ENCODE measurements at places on chromosomes 7 and 10.

DNA sequence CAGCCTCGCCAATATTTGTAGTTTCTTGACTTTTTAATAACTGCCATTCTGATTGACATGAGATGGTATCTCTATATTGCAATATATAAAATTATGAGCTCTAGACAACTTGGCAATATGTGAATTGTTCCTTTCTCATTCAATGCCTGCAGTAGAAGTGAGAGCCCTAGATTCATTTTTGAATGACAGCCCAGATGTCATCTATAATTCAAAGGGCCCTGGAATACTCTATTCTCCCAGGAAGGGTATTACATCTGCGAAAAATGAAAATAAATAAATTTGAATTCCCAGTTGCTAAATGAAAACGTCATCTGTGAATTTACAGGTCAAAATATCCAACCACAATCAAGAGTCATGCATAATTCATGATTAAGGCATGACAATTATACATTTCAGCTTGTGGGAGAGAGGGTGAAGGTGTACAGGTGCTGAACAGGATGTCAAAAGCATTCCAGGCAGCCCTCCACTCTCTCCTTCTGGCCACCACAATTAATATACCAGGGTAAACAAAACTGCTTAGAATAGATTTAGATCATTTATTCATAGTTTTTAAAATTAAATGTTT lies 1147.3 kb downstream of the XPNPEP1 start:
- peaks cover 13% of the 10 kb centered on the region for H3K4me1 ChIP-seq
- H3K36me3 ChIP-seq = no peaks in the 10 kb centered on the region
- H3K27ac ChIP-seq = no peak overlapping the region
- DNase-seq = no peak
- no peak overlapping the region for H3K4me3 ChIP-seq

DNA sequence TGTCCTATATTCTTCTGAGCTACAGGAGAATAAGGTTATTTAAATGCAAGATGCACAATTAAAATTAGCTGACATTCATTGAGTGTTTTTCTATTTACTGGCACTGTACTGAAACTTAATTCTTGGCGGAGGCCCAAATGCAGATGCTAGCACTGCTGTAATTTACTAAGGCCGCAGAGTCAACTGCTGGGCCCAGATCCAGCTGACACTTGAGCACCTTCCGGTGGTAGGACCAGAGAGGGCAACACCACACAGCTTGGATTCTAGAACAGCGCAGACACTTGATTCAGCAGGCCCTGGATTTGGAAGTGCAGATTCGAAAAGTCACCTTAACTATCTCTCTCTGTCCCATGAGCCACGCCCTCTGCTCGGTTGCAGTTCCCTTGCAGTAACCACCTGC lies 228.6 kb upstream of the TMEM72 start:
- DNase-seq = no peak
- peaks cover 17% of the 10 kb centered on the region for H3K27me3 ChIP-seq
- H3K4me1 ChIP-seq = peaks cover 31% of the 10 kb centered on the region
- no peak overlapping the region for H3K4me3 ChIP-seq
- no peaks in the 10 kb centered on the region for H3K36me3 ChIP-seq
- no peak overlapping the region for H3K27ac ChIP-seq

DNA sequence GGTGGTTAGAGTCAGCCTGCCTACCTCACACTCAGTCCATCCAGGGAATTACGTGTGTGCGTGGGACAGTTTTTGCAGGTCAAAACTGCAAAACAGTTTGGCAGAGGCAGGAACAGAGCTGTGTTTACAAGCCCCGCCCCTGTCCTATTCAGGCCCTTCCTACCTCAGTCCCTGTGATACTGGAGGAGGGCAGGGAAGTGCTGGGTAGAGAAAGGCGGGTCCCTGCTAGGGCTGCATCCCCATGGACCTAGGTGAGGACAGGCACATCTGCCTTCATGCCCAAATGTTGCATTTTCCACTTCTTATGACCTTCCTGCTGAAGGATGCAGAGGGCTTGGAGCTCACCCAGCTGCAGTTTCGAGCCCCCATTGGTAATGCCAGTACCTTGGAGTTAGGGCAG lies 25.1 kb downstream of the SBDS start:
- DNase-seq = no peak
- H3K4me3 ChIP-seq = no peak overlapping the region
- no peaks in the 10 kb centered on the region for H3K27me3 ChIP-seq
- no peaks in the 10 kb centered on the region for H3K36me3 ChIP-seq
- no peak overlapping the region for H3K27ac ChIP-seq

GRCh38 chr10:129716211-129716681 lies 247.8 kb downstream of the EBF3 start:
- no peaks in the 10 kb centered on the region for H3K4me1 ChIP-seq
- H3K36me3 ChIP-seq = peaks cover 9% of the 10 kb centered on the region
- H3K27me3 ChIP-seq = no peaks in the 10 kb centered on the region
- H3K27ac ChIP-seq = no peak overlapping the region
- DNase-seq = no peak
